ENCODE measurements at places on chromosomes 2 and 18. TPM values are rescaled to one million over a fixed set of nuclear protein-coding genes. Genes with fewer than 3 reads are reported as not detected.

Gene MC2R
- polyA plus RNA-seq = not detected

Gene SERPINB5
- 2.9 TPM for polyA plus RNA-seq

Gene SMARCAL1
- 7.8 TPM for polyA plus RNA-seq

Gene SLC9A4
- polyA plus RNA-seq = 0.04 TPM

Gene CTAGE1
- polyA plus RNA-seq = not detected

Gene CHST9
- polyA plus RNA-seq = not detected

Gene PAX8
- polyA plus RNA-seq = 1.1 TPM

Gene MYL1
- not detected for polyA plus RNA-seq

Gene POTEC
- not detected for polyA plus RNA-seq

Gene ACMSD
- polyA plus RNA-seq = not detected

Gene IL1F10
- not detected for polyA plus RNA-seq

Gene DLX1
- not detected for polyA plus RNA-seq

Gene LINC00305
- polyA plus RNA-seq = not detected

Gene HAAO
- 8.3 TPM for polyA plus RNA-seq

Gene METTL21A
- 22.8 TPM for polyA plus RNA-seq

Gene UGT1A10
- polyA plus RNA-seq = 19.7 TPM

Gene CCDC68
- 30.0 TPM for polyA plus RNA-seq

Gene CFAP221
- polyA plus RNA-seq = 0.07 TPM

Gene TRAPPC8
- polyA plus RNA-seq = 16.4 TPM

Gene TMEM87B
- 10.2 TPM for polyA plus RNA-seq

Gene KIAA2012
- not detected for polyA plus RNA-seq

Gene LYPD6B
- 2.1 TPM for polyA plus RNA-seq

Gene TUBA4B
- polyA plus RNA-seq = not detected

Gene NR4A2
- 1.8 TPM for polyA plus RNA-seq

Gene VIT
- not detected for polyA plus RNA-seq

Gene BOLL
- polyA plus RNA-seq = not detected

Gene IL1R2
- polyA plus RNA-seq = 26.4 TPM

Gene ZNF396
- 1.8 TPM for polyA plus RNA-seq

Gene NT5DC4
- not detected for polyA plus RNA-seq

Gene RPRM
- 0.60 TPM for polyA plus RNA-seq

Gene SP5
- polyA plus RNA-seq = 0.69 TPM

Gene GNLY
- polyA plus RNA-seq = 2.4 TPM

Gene MREG
- polyA plus RNA-seq = 3.0 TPM

Gene PECR
- polyA plus RNA-seq = 25.9 TPM

Gene DNER
- polyA plus RNA-seq = 2.7 TPM

Gene CD302
- polyA plus RNA-seq = 17.4 TPM

Gene TMEM247
- not detected for polyA plus RNA-seq

Gene GKN2
- not detected for polyA plus RNA-seq

Gene TUBA4A
- 76.9 TPM for polyA plus RNA-seq

Gene PJVK
- polyA plus RNA-seq = 0.85 TPM

Gene CDK15
- polyA plus RNA-seq = 0.12 TPM

Gene CDH20
- polyA plus RNA-seq = 0.15 TPM

Gene C2orf78
- not detected for polyA plus RNA-seq

Gene ALPG
- 0.10 TPM for polyA plus RNA-seq

Gene ZNF514
- 8.6 TPM for polyA plus RNA-seq

Gene FSHR
- not detected for polyA plus RNA-seq

Gene TNFAIP6
- polyA plus RNA-seq = 0.87 TPM

Gene HNMT
- polyA plus RNA-seq = 124 TPM

Gene LIPG
- polyA plus RNA-seq = 2.4 TPM

Gene EFR3B
- polyA plus RNA-seq = 0.50 TPM

Gene LRRC30
- not detected for polyA plus RNA-seq

Gene GPR155
- under 0.01 TPM for polyA plus RNA-seq

All from sigmoid colon (tissue), 7 donors.